Glutamatergic neuron (in vitro differentiated cells): ENCODE measurements at places on chromosomes 7 and 10.
A peak's percentile ranks its signal among the peaks of the same experiment; 100 is the strongest.

DNA sequence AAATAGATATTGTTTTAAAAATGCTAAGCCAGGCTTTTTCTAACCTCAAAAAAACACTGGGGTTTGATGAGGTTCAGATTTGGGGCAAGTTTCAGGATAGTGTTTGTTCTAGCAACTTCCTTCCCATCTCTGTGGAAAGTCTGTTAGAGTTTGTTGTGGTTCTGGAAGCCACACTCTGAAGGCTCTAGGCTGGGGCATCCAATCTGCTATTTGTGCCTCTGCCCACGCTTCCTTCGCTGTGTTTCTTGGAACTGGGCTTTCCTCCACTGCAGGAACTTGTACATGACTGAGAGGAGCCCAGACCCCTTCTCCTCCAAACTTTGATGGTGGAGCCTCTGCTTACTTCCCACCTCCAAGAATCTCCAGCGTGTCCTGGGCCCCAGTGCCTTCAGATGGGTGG lies 108.5 kb upstream of the SLC25A13 start:
- DNase-seq = no peak

- DNase-seq = no peak
Observed at GRCh38 chr7:131110297-131111080, 217.2 kb upstream of the MKLN1 start.

DNA sequence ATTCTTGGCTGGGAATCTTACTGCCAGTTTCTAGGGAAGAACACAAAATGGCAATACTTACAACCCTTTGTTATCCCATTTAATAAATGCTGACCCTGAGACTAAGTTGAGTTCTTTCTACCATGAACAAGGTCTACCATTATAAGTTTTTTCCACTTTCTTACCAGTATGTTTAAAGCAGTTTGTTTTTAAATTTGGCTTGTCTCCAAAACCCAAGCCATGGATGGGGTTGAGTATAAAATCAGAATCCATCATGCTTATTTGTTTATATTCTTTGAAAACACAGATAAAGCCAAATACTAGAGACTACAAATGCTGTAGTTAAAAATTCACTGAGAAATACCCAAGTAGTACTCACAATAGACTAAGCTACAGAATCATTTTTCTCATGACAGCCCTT lies 41.1 kb upstream of the HNRNPH3 start:
- DNase-seq = no peak

GRCh38 chr7:92025260-92025659 lies 84.6 kb downstream of the AKAP9 start:
- DNase-seq = no peak

- no peak for DNase-seq
Observed at GRCh38 chr10:73471226-73471625, 24.6 kb downstream of the PPP3CB start.

DNA sequence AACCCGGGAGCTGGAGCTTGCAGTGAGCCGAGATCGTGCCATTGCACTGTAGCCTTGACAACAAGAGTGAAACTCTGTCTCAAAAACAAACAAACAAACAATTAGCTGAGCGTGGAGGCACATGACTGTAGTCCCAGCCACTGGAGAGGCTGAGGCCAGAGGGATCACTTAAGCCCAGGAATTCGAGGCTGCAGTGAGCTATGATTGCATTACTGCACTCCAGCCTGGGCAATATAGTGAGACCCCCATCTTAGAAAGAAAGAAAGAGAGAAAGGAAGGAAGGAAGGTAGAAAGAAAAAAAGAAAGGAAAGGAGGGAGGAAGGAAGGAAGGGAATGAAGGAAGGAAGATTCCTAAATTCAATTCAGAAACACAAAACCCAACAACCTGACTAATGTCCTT lies 141.3 kb upstream of the TNRC18 start:
- no peak for DNase-seq

- DNase-seq = peak; percentile 23
Observed at GRCh38 chr10:74824184-74824899, 2.1 kb upstream of the KAT6B start.

DNA sequence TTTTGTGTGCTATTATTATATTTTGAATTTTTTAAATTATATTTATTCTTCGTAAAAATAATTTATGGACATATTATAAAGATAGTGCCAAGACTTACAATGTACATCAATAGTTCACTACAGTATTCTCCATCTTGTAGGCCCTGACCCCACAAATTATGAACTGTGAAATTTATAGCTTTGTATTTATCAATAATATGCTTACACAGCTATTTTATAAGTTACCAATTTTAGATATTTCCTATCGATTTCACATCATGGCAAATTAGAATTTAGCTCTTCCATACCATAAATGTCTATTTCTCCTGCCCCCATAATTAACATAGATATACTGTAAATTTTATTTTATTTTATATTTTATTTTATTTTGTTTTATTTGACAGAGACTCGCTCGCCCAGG lies 34.4 kb upstream of the GNAI1 start:
- DNase-seq = no peak

DNA sequence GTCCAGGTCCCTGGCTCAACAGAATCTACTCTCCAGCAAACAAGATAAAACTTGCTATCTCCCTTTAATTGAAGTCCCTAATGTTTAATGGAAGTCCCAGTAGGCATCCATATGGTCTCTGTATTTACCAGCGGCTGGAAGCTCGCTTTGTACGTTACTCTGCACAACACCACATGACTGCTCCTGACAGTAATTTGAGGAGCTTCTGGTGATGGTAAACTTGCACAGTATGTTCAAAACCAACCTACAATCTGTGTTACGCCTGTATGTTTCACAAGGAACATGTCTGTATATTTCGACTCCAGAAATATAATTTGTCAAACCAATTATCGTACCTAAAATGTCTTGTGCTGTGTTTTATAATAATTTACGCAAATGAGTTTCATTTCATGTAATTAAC lies 4.4 kb upstream of the TECPR1 start:
- DNase-seq = no peak

DNA sequence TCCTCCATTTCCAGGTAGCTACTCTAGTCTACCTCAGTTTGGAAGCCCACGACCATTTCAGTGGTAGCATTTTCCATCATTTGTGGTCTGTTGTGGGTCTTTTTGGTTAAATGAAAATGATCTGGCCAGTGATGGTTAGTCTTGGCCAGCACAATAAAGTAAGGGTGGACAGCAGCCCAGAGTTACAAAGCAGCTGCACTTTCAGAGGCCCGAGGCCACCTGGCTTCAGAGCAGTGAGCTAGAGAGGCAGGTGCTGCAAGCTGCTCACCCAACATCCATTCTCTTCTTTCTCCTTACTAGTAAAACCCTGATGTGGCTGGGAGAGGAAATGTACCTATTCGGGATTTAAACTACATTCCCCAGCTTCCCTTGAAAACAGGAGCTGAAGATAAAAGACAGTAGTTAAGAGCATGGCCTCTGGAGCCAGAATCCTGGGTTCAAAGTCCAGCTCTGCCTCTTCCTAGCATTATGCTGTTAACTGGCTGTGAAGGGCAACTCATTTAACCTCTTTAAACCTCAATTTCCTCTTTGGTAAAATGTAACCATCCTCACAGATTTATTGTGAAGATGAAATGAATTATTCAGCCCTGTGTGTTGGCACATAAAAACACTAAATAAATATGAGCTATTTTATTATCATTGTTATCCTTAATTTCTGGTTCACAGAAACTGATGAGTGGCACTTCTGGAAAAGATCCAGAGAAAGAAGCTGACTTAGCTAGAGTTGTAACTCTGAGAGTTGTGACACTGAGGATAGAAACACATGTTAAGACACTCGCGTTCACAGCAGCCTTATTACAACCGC lies 517.4 kb downstream of the PARD3 start:
- DNase-seq = no peak

DNA sequence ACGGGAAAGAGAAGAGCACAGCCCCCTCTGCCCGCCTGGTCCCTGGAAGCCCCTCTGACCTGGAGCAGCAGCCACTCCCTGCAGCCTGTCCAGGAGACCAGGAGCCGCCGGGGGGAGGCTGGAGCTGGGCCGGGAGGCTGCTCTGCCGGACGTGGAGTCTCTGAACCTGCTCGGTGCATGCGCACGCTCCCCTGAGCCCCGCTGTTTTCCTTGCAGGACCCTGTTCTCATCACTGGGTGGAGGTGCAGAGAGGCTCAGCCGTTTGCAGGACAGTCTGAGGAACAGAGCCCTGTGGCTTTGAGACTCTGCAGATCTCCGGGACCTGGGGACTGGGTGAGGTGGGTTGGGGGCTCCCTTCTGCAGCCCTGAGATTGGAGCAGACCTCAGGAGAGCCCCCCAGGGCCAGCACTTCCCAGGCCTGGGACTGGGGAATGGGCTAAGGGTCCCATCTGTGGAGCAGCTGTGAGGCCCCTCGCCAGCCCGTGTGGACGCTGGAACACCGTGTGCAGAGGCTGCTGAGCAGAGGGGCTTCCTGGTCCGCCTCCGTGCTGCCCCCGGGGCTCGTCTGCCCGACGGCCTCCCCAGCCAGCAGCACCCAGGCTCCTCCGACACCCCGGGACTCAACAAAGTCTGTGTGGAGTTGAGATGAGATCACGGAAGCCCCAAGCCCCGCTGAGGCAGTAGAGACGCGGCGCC lies 48.5 kb upstream of the ADGRA1 start:
- DNase-seq = peak; percentile 65

DNA sequence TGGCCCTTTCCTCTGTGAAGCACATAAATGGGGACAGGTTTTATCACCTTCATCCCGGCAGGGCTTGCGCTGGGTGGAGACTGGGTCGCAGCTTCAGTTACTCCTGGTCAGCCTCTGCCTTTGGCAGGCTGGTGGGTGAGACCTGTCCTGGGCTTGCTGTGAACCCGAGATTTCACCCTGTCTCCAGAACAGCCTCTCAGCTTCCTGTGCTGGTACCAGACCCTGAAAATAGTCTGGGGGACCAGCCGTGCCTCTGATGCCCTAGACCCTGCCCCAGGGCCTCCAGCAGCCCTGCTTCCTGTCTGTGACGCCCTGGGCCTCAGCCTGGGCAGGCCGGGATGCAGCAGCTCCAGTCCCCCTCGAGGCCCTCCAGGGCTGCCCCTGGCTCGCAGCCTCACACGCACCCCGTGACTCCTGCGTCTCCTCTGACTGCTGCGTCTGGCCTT lies 13.2 kb upstream of the PWWP2B start:
- peak; percentile 22 for DNase-seq

- DNase-seq = no peak
Observed at GRCh38 chr7:105269397-105269796, 119.3 kb downstream of the SRPK2 start.

DNA sequence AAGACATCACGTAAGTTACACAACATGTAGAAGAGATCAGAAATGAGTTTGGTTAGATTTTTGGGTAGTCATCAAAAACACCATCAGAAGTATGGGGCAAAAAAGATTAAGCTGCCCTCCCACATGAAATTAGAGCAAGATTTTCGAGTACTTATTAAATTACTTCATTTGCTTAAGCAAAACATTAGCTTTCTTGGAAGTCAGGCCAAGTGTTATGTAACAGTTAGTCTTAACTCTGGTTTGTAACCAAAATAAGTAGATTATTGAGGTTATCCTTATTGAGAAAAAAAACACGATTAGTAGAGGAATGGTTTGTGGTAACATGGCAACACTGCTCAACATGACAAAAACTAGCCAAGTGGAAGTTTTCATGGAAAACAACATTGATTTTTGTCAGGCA lies 37.9 kb downstream of the HBP1 start:
- DNase-seq = no peak

GRCh38 chr10:44902941-44903545 lies 8.1 kb upstream of the TMEM72 start:
- peak; percentile 78 for DNase-seq

DNA sequence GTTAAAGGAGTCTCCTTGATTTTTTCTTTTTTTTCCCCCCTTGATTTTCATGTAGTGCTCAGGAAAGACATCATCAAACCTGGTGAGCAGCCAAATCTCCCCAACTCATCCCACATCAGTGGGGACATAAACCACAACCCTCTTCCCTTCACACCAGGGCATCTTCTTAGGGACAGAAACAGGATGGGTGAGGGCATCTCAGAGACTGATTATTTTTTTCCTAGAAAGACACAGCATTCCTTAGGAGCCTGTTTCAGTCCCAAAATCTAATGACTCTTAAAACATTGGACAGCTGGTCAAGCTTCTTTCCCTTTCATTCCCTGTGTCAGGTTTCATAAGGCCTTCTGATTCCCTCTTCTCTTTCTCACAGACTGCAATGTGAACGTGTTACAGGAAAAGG lies 31.5 kb upstream of the GSAP start:
- DNase-seq = no peak

DNA sequence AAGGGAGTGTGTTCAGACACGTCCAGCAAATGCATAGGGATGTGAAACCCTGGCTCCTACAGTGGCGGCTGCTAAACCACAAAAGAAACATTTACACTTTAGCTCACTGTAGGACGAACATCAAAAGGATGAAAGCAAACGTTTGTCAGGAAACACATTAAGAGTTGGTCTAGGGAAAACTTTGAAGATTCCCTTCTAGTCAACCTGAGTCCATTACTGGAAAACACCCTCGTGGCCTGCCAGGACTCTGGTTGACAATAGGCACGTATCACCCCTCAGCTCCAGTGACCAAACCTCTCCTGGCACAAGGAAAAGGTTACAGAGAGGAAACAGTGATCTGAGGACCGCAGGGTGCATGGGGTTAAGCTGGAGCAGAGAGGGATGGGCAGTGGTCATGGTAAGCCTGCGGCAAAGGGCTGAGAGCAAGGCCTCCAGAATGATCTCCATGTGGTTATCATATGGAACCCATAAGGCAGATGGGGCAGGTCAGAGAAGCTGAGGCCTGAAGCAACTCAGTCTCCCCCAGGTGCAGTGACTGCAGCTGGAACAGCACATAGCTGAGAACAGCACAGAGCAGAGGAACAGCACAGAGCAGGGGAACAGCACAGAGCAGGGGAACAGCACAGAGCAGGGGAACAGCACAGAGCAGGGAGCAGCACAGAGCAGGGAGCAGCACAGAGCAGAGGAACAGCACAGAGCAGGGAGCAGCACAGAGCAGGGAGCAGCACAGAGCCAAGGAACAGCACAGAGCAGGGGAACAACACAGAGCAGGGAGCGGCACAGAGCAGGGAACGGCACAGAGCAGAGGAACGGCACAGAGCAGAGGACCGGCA lies 49.9 kb downstream of the CHST15 start:
- no peak for DNase-seq

- DNase-seq = no peak
Observed at GRCh38 chr7:54964136-54964535, 54.7 kb upstream of the EGFR start.

DNA sequence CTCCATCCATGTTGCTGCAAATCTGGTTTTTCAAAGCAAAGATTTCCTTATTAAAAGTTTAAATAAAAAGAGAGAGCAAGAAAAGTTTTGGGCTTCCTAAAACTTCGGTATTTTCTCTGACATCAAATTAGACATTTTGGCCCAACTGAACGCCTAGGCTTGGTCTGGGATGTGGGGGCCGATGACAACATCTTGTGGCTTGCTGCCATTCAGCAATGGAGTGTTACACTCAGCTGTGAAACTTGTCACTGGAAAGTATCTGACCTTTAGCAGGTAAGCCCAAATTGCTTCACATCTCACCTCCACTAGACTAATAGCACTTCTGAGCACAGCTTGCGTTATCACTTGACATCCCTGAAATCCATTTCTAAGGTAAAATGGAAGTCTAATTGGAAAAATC lies 320.6 kb downstream of the GATA3 start:
- DNase-seq = no peak

DNA sequence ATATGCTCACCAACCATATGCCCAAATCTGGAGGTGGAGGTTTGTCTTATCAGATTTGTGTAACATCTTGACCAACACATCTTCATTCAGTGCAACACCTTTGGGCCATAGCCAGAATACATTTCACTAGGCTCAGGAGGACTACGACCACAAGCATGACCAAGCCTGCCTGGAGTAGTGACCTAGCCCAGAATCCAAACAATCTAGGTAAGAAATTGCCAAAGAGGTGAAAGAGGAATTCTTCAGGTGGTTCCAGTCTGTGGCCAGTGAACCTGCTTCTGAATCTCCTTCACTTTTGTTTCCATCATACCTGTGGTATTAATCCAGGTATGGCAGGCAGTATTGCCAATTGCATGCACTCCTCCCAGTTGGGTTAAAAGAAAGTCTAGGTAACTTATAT lies 112.8 kb upstream of the RAB18 start:
- DNase-seq = no peak
